NCI-H2107 (cell line): ENCODE measurements at places on chromosomes 1 and 21.
A peak's percentile ranks its signal among the peaks of the same experiment; 100 is the strongest.

GRCh38 chr1:204344665-204345355, 14.9 kb downstream of the PLEKHA6 start:
- no peak for DNase-seq

- DNase-seq: no peak
Measured at GRCh38 chr1:9078752-9079500, 9.5 kb upstream of the SLC2A5 start.

DNA sequence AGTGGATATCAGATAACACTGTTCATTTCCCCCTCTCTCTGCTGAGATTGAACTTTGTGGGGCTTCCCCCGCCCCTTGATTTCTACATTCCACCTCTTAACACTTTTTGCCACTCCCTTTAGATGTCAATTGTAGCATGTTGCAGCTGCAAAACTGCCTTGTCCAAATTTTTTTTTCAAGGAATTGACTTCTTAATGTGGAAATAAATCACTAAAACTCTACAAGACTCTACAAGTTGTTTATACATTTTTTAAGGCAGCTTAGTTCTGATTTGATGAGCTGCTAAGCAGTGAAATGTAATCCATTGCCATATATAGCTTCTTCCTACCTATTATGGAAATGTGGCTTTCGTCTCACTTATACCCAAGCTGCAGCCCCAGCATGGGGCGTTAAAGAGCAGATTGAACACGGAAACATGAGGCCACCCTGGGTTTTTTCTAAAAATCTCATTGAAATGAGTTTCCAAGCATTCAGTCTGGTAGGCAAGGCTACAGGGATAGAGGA, 132.2 kb downstream of the SYT2 start:
- no peak for DNase-seq

GRCh38 chr1:35835398-35835797, 27.6 kb downstream of the AGO4 start:
- no peak for DNase-seq

- no peak for DNase-seq
Measured at GRCh38 chr1:203713125-203713524, 51.9 kb upstream of the LAX1 start.

- DNase-seq: no peak
Measured at GRCh38 chr1:212077028-212077427, 41.5 kb downstream of the DTL start.

DNA sequence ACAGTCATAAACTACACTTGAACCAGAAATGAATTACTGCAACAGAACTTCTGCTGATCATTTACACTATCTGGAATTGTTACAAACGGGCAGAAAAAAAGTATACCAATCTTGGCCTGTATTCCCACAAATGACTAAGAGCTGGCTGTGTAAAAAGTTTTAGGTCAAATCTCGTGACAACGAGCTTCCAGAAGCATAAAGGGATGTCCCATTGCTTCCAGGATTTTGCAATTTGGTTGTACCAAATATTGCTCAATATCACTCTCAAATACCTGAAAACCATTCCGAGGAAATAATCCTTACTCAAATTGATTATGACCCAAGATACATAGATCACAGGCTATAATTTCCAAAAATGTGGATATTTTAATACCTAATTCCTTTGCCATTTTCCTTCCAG, 175.6 kb downstream of the TBX15 start:
- DNase-seq: no peak

- no peak for DNase-seq
Measured at GRCh38 chr1:248853663-248854375, 5.1 kb downstream of the ZNF692 start.

GRCh38 chr1:214441119-214441518, 110.3 kb downstream of the PTPN14 start:
- DNase-seq: no peak

DNA sequence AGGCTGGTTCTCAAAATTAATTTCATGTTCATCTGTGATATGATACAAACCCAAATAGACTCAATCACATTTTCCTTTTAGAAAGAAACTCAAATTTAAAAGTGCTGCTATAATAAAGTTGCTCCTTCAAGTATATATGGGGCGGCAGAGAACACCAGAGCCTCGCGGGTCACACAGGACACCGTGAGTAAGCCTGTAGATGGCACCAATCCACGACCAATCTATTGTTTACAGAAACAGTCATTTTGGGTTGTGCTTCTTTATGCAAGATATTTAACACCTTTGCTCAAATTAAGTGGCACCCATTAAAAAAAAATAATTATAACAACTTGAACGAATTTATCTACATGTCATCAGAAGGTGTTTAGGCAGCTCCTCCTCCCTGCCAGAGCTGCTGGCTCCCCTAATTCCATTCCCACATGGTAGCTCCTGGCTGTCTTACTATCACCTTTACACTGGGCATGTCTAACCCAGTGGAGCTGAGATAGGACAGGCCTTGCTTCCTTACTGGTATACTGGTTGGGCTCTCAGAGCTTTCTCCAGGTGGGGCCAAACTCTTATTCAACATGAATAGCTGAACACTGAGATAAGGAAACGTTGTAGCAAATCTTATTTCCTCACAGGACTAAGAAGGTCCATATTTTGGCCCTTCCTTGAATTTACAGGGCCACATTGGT, 287.0 kb downstream of the SDCCAG8 start:
- no peak for DNase-seq

DNA sequence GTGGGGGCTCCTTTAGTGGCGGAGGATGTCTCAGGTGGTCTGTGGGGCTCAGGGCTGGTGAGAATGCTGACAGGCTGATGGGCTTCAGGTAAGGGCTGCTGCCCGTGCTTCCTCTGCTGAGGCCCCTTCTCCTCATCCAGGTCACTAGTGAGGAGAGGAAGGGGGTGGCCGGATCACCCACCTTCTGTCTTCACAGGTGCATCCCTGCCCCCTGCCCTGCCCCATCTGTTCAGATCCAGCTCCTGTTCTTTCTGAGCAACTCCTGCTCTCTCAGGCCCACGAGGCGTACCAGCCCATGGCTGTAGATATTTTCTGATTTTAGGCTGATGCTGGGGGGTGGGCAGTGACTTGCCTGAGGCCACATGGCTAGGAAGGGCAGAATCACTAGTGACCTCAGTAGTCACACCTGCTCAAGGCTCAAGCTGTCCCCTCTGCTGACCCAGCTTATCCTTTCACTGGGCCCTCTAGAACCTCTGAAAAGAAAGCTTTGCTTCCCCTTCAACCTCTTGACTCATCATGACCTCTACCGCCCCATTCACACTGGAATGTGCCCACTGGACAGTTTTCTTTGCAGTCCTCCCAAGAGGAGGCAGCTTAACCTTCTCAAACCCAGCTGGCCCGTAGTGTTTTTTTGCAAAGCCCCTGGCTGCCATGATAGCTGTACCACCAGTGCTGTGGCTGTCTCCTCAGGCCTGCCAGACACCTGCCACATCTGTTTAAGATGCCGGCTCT, 14.8 kb downstream of the DCST2 start:
- DNase-seq: no peak

DNA sequence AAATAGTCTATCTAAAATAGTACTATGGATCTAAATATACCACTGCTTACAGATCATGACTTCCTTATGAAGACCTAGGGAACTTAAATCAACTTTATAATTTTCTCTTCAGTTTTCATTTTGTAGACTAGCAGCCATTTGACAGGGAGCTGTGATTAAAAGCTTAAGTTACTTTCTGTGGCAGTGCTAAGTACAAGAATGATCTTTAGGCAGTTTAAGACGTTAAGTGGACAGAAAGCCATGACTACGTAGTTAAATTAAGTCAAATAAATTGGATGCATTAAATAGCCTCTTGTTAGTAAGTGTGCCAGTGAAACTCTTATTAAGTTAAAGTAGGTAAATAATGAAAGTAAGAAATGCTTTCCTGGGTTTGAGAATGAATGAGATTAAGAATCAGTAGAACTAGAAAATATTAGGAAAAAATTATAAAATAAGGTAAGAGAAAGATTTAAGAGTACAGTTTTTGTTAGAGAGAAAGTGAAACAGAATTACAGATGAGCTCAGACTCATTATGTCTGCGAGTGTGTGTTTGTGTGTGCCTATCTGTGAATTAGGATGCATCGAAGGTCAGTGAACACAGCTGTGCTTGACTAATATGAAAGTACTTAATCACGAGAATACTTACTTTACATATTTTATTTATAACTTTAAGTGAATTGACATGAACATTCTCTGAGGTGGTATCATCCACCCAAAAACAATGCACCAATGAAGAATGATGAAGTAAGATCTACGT, 336.9 kb downstream of the KCNT2 start:
- no peak for DNase-seq

DNA sequence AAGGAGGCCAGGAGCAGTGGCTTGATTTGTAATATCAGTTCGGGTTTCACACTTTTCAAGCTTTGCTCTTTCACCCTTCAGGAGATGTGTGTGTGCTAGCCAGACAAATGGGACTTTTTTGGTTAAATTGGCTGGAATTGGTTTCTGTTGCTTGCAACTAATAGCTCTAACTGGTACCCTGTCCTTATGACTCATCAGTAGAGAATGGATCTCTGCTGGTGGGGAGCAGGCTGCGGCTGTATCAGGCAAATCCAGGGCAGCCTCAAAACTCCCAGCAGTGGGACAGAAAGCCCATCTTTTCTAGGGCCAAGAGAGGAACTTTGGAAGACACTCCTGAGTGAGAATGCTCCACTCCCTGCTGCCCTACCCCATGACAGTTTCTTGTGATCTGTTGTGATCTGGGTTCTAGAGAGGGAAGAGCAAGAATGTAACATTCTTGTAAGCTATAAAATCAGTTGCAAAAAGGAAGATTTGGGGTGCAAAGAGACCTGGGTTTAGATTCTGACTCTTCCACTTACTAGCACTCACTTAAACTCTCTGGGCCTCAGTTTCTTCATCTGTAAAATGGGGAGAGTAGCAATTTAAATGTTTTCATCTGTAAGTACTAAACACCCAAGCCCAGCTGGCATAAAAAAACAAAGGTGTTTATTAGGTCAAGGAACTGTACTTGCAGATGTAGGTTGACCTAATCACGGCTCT, 257.0 kb upstream of the TMEM51 start:
- DNase-seq: no peak

DNA sequence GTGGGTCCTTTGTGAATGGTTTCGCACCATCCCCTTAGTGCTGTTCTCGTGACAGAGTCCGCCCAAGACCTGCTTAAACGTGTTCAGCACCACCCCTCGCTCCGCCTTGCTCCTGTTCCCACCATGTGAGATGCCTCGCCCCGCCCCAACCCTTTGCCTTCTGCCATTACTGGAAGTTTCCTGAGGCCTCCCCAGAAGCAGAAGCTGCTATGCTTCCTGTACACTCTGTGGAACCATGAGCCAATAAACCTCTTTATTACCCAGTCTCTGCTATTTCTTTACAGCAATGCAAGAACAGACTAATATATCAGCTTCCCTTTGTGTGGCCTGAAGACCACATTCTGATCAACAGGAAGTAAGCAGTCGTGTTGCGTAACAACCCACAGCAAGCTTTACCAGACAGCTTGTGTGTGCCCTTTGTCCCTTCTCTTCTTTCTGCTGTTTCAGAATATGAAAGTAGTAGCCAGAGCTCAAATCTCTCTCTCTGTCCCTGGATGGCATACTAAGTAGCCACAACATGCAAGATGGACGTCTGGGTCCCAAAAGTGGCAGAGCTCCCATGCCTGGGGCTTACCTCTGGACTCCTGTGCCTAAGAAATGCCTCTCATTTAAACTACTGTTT, 14.1 kb downstream of the HENMT1 start:
- no peak for DNase-seq

DNA sequence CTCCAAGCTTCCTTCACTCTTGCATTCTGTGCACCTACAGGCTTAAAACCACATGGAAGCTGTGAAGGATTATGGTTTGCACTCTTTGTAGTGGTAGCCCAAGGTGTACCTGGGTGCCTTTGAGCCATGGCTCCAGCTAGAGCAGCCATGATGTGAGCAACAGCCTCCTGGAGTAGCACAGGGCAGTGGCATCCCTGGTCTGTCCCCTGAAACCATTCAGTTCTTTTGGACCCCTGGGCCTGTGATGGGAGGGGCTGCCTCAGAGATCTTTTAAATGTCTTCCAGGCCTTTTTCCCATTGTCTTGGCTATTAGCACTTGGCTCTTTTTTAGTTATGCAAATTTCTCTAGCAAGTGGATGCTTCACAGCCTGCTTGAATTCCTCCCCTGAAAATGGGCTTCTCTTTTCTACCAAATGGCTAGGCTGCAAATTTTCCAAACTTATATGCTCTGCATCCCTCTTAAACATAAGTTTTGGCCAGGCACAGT, 47.4 kb downstream of the CLCA4 start:
- no peak for DNase-seq

- DNase-seq: no peak
Measured at GRCh38 chr21:44021064-44021463, 9.0 kb downstream of the TRAPPC10 start.

DNA sequence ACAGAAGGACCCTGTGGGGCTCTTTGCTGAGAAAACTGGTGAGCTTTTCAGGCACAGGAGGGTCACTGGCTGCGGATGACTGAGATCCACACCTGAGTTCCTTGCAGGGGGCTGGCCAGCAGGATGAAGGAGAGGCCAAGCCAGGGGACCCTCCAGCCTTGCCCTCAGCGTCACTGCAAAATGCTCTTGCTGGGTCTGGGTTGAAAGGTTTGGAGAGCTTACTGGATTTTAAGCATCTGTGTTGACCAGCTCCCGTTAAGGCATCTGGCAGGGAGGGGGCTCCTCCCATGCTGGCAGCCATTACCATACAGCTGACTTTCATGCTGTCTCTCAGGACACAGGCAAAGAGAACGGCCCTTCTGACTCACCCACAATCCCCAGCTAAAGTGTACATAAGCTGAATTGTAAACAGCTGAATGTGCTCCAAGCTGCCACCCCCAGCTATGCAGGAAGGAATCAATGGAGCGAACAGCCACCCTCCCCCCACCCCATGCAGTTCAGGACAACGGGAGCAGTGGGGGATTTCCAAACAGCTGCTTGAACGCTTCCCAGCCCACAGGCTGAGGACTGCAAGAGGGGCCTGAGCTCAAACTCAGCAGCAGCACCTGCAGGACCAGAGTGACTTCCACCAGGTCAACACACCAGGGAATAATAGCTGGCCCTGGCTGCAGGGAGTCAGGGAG, 21.3 kb upstream of the A3GALT2 start:
- peak; percentile 87 for DNase-seq

GRCh38 chr1:164930241-164930640, 371.3 kb downstream of the PBX1 start:
- DNase-seq: no peak

DNA sequence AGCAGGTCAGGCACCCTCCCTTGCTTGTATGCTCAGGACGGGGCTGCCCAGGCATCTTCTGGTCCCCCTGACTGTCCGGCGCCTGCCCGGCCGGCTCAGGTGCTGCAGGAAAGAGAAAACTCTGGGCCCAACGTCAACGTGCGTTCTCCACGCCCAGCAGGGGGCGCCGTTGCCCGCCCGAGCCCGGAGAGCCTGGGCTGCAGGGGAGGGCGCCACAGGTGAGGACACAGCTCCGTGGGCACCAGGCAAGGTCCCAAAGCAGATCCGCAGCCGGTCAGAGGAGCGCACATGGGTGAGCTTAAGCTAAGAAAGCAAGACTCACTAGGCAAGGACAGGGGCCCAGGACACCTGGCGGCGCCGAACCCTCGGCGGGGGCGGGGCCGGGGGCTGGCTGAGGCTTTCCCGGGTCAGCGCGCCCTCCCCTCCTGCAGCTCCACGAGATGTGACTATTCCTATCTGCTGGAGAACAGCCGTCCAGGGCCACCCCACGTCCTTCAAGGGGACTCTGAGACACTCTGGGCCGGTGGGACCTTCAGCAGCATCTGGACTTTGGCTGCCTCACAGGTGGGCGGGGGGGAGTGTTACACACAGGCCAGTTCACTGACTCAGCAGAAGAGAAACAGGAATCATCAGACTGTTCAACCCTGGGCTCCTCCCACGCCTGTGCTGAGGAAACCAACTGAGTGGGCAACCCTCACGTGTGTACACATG, 29.3 kb downstream of the KRTAP10-1 start:
- DNase-seq: peak; percentile 67
